CD8-positive, alpha-beta memory T cell (primary cell): ENCODE measurements at places on chromosomes 11 and 22. TPM values are rescaled to one million over a fixed set of nuclear protein-coding genes. Genes with fewer than 3 reads are reported as not detected.

Gene RFPL2
- total RNA-seq = not detected

Gene CD248
- total RNA-seq = 3.1 TPM

Gene NCR3LG1
- total RNA-seq = 6.0 TPM

Gene KCNJ1
- total RNA-seq = not detected

Gene H19
- not detected for total RNA-seq

Gene SCARF2
- 0.50 TPM for total RNA-seq

Gene CUL5
- 41.8 TPM for total RNA-seq
